Stimulated activated CD8-positive, alpha-beta memory T cell treated with anti-CD3 and anti-CD28 coated beads, Interleukin-15, amount 100 ng/mL, for 4 hours (primary cell): ENCODE measurements at places on chromosomes 7 and 10.

DNA sequence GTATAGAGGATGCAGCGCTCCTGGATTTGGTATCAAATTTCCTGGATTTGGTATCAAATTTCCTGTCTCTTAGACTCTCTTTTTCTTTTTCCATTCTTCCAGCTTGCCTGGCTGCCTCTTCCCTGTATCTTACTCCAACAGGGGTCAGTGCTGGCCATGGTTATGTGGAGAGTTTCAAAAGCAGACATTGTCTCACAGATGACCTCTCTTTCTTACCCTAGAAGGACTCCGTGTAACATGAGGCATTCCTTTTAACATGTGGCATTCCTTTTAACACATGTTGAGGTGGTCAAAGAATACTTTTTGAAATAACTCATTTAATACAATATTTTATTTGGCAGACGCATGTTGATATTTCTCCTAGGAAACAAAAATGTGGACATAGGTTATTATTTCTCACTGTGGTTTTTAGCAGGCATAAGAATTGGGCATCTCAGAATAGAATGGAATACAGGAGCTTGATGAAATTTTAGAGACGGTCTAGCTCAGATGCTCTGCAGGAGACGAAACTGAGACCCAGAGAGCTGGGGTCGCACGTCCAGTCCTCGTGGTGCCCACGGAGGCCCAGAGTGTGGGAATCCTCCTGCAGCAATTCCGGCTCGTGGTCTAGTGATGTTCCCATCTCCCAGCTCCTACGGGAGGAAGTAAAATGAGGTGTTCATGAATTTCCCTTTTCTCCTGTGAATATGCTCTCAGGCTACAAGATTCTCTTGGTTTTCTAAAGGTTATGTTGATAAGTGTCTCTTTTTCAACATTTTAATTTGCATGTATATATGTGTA lies 59.6 kb upstream of the PITRM1 start:
- DNase-seq = no peak

GRCh38 chr10:96061232-96061631 lies 17.8 kb downstream of the CCNJ start:
- no peak for DNase-seq

GRCh38 chr10:99693933-99694583 lies 34.7 kb downstream of the ENTPD7 start:
- DNase-seq = no peak

- no peak for DNase-seq
Measured at GRCh38 chr10:62831346-62831745, 15.2 kb upstream of the EGR2 start.

- no peak for DNase-seq
Measured at GRCh38 chr10:51857305-51857704, 157.9 kb upstream of the CSTF2T start.

GRCh38 chr7:44489955-44490350 lies 505 bp downstream of the NUDCD3 start:
- no peak for DNase-seq

- DNase-seq = no peak
Measured at GRCh38 chr7:20307119-20307518, 23.6 kb upstream of the ITGB8 start.

- no peak for DNase-seq
Measured at GRCh38 chr10:125709553-125710474, 9.7 kb upstream of the EDRF1 start.

DNA sequence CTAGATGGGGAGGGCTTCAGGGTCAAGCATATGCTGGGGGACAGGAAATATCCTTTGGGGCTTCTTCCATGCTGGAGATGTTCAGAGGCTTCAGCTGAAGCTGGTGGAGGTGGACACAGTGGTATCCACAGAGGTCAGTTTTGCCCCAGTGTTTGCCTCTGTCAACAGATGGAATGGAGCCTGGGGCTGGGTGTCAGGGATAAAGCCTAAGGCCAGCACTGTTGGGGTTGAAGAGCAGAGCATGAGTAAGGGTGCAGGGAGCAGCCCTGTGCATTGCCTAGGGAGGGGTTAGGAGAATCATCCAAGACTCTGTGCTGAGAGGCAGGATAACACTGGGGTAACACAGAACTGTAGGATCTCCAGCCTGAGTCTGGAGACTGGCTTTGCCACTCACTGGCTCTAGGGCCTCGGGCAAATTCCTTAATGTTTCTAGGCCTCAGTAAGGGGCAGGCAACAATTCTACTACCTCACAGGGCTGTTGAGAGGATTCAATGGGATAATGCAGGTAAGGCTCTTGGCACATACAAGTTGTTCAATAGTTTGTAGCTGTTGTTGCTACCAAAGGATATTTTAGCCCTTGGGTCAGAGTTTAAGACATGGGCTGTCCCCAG lies 21.8 kb upstream of the MYL7 start:
- no peak for DNase-seq

GRCh38 chr7:74525881-74526280 lies 72.2 kb downstream of the GTF2IRD1 start:
- no peak for DNase-seq

DNA sequence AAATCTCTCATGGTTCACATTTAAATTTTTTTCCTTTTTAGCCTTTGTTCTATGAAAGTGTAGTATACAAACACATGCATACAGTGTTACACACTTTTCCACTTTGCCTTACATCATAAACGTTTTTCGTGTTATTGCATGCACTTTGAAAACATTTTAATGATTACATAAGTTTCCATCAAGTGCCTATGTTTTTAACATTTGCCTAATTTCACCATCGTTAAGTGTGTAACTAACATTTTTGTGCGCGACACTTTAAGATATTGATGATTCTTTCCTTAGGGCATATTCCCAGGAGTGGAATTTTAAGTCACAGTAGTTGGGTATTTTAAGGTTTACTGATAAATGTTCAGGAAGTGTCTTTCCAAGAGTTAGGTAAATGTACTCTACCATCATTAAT lies 1.5 kb upstream of the FRAT2 start:
- no peak for DNase-seq

GRCh38 chr7:111560773-111561653 lies 1.3 kb downstream of the IMMP2L start:
- DNase-seq = no peak

- no peak for DNase-seq
Measured at GRCh38 chr7:1331561-1332467, 99.1 kb downstream of the UNCX start.

- DNase-seq = no peak
Measured at GRCh38 chr10:88048312-88048711, 184.9 kb downstream of the PTEN start.

GRCh38 chr7:122535086-122535485 lies 163.8 kb downstream of the RNF133 start:
- no peak for DNase-seq

DNA sequence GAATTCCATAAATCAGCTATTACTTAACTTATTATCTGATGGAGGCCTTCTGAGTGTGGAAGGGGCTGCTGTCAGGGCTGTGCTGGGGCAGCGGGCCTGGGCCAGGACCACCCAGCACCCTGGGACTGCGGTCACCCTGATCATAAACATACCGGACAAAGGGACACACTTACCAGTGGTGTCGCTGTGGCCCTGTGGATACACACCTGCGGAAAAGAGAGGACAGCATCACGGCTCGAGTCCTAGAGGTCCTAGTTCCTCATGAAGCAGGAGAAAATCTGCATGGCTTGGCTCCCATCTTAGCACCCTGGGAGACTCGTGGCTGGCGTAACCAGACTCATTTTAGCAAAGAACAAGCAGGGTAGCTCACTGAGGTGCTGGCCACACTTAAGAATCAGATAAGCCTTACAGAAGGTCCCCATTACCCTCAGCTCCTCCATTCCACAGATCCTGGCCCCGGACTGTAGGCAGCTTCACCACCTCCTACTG lies 17.7 kb downstream of the IL15RA start:
- DNase-seq = no peak

GRCh38 chr10:3820255-3820654 lies 35.2 kb upstream of the KLF6 start:
- no peak for DNase-seq

- DNase-seq = no peak
Measured at GRCh38 chr7:144407266-144407931, 3.9 kb upstream of the NOBOX start.

GRCh38 chr7:30886608-30887011 lies 25.0 kb upstream of the AQP1 start:
- no peak for DNase-seq

DNA sequence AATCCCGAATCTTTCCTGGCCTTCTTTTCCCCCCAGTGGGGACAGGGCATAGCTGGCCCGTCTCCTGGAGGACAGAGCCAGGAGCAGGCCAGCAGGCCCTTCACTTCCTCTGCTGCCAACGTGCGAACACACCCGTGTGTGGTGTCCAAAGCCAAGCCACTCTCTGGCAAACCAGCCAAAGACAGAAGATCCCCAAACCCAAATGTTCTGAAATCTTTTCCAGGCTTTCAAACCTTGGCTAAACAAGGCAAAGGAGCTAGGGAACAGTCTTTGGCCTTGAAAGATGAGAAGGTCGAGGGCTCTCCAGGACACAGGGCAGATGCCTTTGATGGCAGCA lies 63.0 kb downstream of the PROSER2 start:
- DNase-seq = no peak

DNA sequence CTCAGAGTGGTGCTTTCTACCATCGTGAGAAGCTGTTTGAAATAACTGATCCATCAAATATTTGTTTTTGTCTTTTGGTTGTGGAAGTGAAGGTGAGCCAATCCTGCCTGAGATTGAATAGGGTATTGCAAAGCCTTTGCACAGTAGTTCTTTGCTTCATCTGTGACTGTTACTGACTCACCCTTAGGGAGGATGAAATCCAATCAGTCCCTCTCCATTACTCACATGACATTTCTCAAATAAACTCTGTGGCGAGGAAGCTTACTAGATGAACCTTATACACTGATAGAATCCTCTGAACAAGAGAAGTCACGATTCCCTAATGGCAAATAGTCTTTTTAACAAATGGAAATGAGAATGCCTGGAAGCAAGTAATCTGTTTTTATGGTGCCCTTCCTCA lies 31.9 kb downstream of the HEPACAM2 start:
- no peak for DNase-seq

DNA sequence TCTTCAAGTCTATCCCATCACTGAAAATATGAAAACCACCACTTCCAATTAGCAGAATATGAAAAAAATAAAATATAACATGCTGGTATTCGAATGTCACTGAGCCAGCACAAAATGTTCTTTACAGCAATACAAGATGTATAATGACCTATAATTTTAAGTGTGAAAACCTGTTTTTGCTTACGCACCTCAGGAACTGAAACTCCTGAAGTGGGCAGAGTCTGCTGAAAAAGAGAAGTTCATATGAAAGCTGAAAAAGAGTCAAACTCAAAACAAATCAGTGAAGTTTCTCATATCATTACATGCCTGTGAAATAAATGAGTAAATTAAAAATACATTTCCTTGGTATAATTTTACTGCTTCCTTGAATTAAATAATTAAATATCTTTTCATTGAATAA lies 272.5 kb downstream of the DGKB start:
- no peak for DNase-seq

- no peak for DNase-seq
Measured at GRCh38 chr7:101308245-101309085, 13.1 kb downstream of the IFT22 start.

DNA sequence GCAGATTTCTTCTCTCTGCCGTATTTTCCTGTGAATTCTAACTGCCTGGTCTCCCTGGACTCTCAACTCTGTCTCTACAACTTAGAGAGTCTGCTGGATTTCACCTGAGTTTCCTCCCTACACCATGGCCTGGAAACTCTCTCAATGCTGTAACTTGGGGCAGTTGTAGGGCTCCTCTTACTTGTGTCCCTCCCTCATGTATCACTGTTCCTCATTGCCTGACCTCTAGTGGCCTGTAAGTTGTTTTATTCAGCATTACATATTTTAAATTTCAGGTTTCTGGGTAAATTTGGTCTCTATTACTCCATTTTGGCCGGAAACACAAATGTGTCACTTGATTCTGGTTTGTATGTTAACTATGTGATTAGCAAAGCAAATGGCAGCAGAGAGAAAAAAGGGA lies 70.9 kb downstream of the DYNC1I1 start:
- DNase-seq = no peak

DNA sequence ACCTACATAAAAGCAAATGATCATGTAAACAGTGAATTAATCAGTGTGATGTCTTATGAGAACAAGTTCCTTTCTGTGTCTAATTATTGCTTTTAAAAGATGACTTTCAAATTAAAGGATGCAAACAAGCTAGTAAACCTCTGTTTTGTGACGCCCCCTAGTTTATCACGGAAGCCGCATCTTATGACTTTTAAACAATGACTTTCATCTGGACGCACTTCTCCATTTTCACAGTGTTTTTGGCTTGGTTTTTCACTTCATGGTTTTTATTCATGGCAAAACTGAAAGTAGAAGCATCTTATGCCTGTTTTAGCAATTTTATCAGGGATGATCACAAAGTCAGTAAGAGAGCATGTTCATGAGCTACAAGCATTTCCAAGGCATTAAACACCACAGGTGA lies 35.0 kb downstream of the ITGA8 start:
- DNase-seq = no peak

DNA sequence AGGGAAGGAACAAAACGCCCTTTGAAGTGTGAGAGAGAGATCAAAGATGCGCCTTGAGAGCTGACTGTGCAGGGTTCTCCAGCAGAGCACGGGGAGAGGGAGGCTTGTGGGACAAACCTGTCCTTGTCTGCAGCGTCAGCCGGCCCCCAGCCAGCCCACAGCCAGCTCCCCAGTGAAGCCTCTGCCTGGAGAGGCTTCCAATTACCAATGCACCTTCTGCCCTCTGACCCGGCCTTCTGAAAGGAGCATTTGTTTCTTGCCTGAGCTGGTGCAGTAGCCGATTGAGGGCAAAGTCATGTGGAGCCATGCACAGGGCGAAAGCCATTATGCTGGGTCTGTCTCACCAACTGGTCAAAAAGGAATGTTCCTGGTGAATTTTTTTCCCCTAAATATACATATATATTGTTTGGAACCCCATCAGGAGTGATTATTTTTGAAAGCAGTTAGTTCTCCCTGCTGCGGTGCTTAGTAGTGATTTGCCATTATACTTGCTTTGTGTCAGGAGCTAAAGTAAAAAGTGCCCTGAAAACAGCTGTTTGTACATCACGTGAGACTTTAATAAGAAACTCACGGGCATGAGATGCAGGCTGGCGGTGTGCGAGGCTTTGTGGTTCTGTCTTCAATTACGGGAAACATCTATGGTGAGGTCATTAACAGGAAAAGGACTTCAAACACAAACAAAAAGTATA lies 268.6 kb downstream of the KLF6 start:
- DNase-seq = no peak

GRCh38 chr10:79378383-79378646 lies 31.0 kb downstream of the PPIF start:
- no peak for DNase-seq
